ENCODE measurements at places on chromosomes 12 and 14.

GRCh38 chr12:122081697-122082221 is 3.2 kb downstream of the MLXIP start:
- DNase-seq, result peak; percentile 50

DNA sequence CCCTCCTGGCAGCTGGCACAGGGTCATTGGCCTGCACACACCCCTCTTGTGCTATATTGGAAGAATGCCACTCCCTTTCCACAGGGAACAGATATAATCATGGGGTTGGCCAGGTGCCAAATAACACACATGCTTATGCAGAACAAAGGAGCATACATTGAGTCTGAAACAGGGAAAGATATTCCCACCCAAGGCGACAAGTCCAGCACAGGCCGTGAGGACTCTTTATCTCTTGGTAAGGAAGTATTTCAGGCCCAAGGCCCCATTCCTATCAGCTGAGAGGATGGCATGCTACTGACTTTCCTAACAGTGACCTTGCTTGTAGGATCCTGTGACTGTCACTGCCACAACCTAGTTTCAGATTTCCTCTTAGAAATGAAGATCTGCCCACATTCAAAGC is 59.0 kb upstream of the STXBP6 start:
- DNase-seq, result no peak

- no peak for DNase-seq
These were observed 322 bp downstream of the SLC39A9 start for GRCh38 chr14:69398818-69399210.

DNA sequence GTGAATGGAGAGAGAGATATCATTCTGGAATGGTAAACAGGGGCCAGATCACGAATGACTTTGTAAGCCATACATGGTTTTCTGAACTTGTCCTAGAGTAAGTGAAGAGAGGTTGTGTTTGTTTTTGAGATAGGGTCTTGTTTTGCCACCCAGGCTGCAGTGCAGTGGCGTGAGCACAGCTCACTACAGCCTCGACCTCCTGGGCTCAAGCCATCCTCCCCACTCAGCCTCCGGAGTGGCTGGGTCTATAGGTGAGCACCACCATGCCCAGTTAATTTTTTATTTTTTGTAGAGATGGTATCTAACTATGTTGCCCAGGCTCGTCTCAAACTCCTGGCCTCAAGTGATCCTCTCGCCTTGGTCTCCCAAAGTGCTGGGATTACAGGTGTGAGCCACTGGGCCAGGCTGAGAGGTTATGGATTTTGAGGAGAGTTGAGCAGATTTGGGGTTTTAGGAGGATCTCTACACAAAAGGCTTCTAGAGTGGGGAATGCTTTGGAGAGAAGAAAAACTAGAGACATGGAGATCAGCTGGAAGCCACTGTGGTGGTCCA is 19.7 kb upstream of the GPRC5A start:
- no peak for DNase-seq

DNA sequence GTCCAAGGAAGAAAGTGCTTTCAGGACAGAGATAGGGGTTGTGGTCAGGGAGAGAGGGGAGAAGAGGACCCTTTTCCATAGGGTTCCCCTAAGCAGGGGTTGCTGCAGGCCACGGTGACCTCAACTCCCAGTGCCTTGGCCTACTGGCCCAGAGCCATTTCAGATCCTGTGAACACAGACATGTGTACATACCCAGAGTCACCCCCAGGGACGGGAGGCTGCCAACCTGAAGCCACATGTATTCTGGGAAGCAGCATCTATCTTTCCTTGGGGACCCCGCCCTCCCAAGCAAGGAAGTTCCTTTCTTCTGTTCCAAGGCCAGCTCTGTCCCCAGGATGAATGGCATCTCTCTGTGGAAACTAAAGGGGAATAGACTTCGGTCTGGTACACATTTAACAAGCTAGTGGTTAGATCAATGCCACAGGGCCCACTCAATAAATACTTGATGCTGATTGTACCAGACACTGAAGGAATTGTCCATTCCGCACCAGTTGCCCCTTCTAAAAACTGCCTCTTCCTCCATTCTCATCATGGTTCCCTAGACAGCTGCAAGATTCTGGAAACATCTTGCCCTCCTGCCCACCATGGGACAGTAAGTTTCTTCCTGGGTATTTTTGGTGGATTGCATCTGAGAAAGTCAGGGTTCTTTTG is 25.2 kb upstream of the DGLUCY start:
- no peak for DNase-seq

DNA sequence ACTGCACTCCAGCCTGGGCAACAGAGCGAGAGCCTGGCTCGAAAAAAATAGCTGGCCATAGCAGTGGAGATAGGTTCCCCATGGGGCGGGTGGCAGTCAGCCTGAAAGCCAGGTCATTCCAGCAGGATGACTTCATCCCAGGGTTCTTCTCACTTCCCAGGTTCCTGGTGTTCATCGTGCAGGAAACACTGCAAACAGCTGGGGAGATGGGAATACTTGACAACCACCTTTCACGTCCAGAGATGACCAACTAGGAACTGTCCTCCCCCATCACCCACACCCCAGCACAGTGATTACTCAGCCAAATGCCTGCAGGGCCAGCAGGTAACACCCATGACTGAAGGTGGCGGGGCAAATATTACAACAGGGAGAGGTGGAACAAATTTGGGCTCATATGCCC is 1.7 kb downstream of the VSIG10 start:
- DNase-seq, result no peak

DNA sequence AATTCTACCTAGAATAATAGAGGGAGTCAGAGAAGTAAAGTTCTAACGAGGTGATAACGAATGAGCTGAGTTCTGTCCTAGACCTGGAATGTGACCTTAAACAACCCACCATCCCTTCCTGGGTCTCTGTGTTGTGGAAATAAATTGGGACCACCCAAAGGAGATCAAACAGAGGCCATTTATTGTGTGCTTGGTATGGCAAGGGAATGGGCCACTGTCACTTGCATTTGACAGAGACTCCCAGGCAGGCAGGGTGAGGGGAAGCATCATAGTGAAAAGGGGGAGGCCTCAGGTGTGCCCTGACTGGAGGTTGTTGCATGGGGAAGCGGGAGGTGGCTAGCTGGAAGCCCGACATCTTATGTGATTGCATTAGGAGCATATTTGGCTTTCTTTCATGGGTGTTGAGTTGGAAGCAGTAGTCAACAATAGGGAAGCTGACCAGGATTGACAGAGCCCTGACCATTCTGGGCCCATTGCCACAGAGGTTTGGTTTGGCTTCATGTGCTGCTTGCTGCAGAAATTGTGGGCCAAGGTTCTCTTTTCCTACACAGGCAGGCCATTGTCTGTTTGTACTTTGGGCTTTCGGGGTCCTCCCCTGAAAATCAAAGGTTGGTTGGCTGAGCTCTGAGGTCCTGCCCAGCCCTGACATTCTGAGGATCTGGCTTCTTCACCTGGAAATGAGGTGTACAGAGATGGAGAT is 17.6 kb upstream of the FAM181A start:
- DNase-seq, result no peak

GRCh38 chr14:53285821-53286220 is 132.7 kb upstream of the DDHD1 start:
- DNase-seq, result no peak

- DNase-seq, result no peak
These were observed 134.5 kb downstream of the STXBP6 start for GRCh38 chr14:24915403-24915921.

GRCh38 chr14:41957459-41957858 is 350.8 kb downstream of the LRFN5 start:
- DNase-seq, result no peak

DNA sequence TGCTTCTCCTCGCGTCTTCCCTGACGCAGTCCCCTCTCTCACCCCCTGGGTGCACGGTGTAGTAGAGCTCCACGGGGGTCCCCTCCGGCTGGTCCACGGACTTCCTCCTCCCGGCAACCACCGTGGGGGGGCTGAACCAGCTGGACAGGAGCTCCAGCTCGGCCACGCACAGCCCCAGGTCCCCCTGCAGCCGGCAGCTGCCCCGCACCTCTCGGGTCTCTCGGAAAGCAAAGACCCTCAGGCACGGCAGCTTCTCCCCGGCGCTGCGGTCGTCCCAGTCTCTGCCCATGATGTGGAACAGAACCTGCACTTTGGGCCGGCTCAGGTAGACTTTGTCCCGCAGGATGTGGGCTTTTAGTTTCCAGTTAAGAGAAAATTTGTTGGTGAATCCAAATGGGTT is 203.8 kb downstream of the TMEM132D start:
- DNase-seq, result no peak

DNA sequence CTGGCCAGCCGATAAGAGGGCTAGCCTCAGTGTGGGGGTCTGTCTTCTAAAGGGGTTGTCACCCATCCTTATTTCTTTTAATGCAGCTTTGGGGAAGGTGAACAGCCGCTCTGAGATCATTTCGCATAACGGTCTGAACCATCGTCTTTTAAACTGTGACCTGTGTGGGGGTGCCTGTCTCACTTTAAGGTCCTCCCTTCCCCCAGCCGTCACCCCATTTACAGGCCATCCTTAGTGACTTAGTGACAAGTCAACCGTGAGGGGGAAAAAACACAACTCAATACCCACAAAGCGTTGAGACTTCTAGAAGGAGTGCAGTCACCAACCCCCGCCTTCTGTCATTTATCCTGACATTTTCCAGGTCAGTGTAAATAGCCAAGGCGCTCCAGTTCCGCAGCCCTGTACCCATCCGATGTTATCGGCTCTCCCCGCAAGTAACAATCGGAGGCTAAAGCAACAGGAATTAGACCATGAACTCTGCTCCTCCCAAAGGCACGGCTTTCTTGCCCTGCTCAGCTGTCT is 505 bp upstream of the DENND5B start:
- DNase-seq, result no peak

DNA sequence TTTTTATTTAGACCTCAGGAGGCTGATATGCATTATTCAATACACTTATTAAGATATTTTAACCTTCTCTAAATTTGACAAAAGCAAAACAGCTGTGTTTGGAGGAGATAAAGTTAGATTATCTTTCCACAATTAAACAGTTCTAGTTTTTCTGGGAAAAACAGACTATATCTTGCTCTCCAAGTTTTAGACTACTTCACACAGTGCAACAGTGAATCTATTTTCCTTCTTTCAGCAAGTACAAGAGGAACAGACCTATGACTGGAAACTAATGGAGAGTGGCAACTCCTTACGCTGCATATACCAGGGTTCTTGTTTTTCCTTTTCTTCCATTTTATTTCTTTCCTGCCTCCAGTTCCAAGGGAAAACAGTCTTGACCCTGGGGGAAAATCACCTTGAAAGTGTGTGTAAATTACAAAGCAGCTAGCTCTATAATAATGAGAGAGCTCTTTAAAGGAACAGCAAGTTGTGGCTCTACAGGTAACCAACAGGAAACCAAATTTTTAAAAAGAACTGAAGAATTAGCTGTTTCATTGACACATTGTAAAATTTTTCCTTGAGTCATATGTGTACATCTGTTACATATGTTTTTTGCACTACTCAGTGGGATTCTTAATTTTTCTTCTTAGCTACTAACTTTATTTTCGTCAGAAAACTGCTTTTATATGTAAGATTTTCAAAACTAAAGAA is 27.4 kb downstream of the DNM1L start:
- DNase-seq, result no peak

GRCh38 chr12:49021292-49021915 is 2.8 kb upstream of the PRKAG1 start:
- DNase-seq, result no peak

DNA sequence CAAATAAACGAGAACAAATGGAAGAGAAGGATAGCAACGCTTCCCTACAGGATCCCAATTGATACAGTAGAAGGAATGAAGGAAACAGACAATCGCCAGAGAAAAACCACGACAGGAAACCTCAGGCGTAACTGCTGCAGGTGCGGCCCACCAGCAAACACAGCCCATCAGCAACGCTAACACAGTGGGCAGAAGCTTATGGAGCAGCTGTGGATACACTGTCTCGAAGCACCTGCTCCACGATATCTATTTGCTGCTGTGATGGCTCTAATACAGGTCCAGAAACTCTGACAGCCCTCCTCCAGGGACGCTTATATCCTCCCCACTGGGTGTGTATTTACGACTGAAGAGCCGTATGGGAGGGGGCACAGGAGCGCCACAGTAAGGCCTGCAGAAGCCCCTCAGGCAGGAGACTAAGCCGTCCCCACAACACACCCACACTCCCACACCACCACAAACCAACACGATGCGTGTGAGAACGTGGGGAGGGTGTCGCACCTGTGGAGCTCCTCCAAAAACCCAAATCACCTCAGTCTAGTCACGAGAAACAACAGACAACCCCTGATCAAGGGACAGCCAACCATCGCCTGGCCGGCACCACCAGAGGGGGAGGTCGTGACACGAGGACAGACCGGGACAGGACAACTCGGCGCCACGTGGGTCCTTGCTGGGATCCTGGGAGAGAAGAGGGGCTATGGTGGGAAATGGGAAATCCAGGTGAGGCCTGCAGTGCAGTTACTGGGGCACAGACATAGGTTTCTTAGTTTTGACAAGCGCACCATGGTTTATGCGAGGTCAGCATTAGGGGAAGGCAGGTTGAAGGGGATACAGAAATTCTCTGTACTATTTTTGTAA is 24.0 kb downstream of the POLE start:
- DNase-seq, result no peak

DNA sequence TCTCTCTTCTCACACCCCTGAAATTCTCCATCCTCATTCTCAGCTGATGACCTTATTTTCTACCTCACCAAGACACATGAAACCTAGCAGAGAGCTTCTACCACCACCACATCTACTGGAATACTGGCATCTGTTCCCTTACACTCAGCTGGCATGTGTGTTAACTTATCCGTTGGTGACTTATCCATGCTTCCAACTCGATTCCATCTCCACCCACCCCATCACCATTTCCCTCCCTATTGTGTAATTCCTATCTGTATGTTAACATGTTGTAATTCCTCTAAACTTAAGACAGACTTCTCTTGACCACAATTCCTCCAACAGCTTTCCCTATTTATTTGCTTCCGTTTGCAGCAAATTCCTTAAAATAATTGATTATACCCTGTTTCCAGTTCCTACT is 15.4 kb downstream of the C1S start:
- DNase-seq, result no peak

GRCh38 chr14:63745858-63746425 is 18.1 kb upstream of the SGPP1 start:
- DNase-seq, result peak; percentile 27

- no peak for DNase-seq
These were observed 1.5 kb upstream of the BEGAIN start for GRCh38 chr14:100588671-100589070.

- DNase-seq, result no peak
These were observed 4.4 kb downstream of the TBX5 start for GRCh38 chr12:114401328-114402083.

Measured in MM.1S (cell line).